ENCODE measurements at places on chromosomes 6 and 20. TPM values are rescaled to one million over a fixed set of nuclear protein-coding genes. Genes with fewer than 3 reads are reported as not detected.
A peak's percentile ranks its signal among the peaks of the same experiment; 100 is the strongest.

Gene LTB
- total RNA-seq: 585 TPM

Gene MPIG6B
- 0.19 TPM for total RNA-seq

Gene HTR1B
- not detected for total RNA-seq

Gene DNMT3B
- total RNA-seq: 3.7 TPM

Gene MYMX
- not detected for total RNA-seq

Gene SMLR1
- not detected for total RNA-seq

Gene FAM209B
- 1.9 TPM for total RNA-seq

DNA sequence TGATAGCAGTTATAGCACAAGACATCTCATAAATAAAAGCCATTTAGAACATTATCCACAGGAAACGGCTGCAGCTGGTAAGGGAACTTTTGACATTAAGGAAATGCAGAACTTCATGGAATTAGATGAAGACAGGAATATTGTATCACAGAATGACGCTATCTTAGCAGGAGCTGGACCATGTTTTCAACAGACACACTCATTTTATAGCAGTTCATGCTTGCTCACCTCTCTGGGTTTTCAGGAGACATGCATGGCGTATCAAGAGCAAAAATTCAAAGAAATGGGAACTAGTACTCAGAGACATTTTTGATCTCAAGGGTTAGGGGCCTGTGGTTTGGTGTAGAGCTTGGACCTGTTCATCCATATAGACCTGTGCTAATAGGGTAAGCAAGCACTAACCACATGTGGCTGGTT, 125.0 kb downstream of the FYN start:
- no peak for DNase-seq
- H3K36me3 ChIP-seq: peaks cover 73% of the 10 kb centered on the region
- H3K27me3 ChIP-seq: no peaks in the 10 kb centered on the region
- H3K27ac ChIP-seq: peak overlapping the region; percentile 74
- no peak overlapping the region for H3K4me3 ChIP-seq

GRCh38 chr20:42118409-42119125, 500.4 kb upstream of the CHD6 start:
- no peak overlapping the region for H3K27ac ChIP-seq
- no peaks in the 10 kb centered on the region for H3K36me3 ChIP-seq
- no peak overlapping the region for H3K4me3 ChIP-seq
- no peak for DNase-seq
- H3K27me3 ChIP-seq: no peaks in the 10 kb centered on the region
- H3K4me1 ChIP-seq: no peaks in the 10 kb centered on the region

DNA sequence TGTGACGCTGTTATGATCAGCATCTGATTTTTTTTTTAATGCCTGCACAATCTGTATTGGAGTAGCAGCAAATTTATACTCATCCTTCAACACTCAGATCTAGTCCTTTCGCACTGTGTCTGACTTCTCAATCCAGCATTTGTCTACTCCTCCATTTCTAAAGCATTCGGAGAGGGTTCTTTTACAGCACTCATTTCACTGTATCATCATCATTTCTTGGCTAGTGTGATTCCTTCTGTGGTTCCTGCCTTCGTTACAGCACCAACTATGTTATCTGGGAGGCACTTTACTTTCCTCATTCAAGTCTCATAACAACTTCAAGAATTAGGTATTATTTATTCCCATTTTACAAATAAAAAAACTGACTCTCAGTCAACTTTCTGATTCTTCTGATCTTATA, 18.0 kb downstream of the NUDT3 start:
- no peaks in the 10 kb centered on the region for H3K27me3 ChIP-seq
- H3K27ac ChIP-seq: no peak overlapping the region
- H3K36me3 ChIP-seq: peaks cover 2% of the 10 kb centered on the region
- no peak overlapping the region for H3K4me3 ChIP-seq
- no peaks in the 10 kb centered on the region for H3K4me1 ChIP-seq

DNA sequence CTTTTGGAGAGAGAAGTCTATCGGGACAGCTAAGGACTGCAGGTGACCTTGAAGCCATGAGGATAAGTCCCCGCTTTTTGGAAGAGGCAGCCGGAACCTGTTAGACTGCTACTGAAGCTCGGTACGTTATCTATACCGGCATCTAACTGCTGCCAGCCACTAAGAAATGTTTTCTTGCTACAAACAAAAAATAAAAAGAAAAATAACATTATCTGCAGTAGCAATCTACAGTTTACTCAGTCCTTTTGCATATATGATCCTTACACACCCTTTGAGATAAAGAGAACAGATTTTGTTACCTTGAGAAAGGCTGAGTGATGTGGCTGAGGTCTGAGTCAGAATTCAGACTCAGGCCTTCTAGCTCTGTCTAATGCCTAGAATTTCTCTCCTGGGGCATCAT, 314.6 kb downstream of the CDH26 start:
- DNase-seq: no peak
- no peaks in the 10 kb centered on the region for H3K27me3 ChIP-seq
- peaks cover 16% of the 10 kb centered on the region for H3K4me1 ChIP-seq

DNA sequence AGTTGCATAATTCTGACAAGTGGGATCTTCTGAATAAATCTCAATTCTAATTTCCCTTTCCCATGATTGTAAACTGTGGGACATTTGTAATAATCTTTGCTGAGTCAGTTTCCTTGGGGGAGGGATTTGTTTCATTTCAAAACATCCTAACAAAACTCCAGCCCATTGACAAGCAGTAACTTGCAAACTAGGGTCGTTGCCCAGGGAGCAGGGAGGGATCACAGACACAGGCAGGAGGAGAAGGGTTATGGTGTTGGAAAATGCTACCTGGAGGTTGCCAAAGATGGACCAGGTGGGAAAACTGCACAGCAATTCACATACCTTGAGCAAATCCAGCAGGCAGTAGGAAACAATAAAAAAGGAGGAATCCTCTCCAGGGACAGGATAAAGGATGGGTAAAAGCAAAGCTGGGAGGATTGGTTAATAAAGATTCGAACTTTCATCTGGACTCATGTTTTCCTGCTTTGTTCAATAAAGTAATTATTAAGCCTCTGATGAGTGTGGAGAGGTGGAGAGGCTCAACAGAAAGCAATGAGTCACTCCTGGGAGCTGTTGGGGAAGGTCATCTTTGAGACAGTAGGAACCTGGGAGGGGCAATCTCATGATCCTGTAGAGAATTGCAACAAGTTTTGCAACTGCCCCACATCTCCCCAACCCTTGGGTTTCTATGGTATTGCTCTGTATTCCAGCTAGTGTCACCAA, 87.3 kb upstream of the AKIRIN2 start:
- H3K4me1 ChIP-seq: no peaks in the 10 kb centered on the region
- peaks cover 14% of the 10 kb centered on the region for H3K27me3 ChIP-seq
- no peak overlapping the region for H3K27ac ChIP-seq
- H3K36me3 ChIP-seq: no peaks in the 10 kb centered on the region

DNA sequence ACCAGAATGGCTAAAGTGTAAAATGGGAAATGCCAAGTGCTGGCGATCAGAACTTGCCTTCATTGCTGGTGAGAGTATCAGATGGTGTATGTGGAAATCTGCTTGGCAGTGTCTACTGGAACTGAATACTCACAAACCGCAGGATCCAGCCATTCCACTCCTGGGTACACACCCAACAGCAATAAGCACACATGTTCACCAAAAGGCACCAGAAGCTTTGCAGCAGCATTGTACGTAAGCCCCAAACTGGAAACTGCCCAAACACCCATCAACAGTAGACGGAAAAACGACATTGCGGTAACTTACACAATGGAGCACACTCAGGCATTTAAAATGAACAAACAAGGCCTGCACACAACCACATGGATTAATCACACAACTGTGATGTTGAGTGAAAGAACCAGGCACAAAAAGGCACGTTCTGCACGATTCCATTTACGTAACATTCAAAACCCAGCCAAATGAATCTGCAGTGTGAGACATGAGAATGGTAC, 37.3 kb upstream of the BPIFA2 start:
- no peak overlapping the region for H3K4me3 ChIP-seq
- no peak for DNase-seq
- H3K27ac ChIP-seq: no peak overlapping the region

DNA sequence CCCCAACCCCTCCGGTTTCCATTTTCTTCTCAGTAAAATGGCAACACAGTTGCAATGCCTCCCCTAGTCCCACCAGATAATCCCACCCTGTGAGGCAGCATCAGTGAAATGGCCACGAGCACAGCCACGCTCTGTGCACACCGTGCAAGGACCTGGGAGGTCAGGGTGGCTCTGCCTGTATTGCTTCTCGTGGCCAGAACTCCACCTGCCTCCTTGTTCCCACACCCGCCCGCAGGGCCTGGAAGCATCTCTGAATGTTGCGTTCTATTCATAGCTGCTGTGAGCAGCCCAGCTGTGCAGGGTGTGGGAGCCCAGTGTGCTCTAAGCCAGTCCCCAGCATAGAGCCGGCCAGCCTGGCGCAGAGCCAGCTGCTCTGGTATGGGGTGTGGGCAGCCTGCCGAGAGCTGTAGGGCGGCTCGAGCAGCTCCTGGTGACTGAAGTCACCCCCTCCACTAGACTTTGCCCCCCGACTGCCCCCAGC, 161.1 kb downstream of the DLL1 start:
- no peak overlapping the region for H3K4me3 ChIP-seq
- no peak for DNase-seq
- H3K27ac ChIP-seq: no peak overlapping the region
- H3K4me1 ChIP-seq: no peaks in the 10 kb centered on the region
- no peaks in the 10 kb centered on the region for H3K27me3 ChIP-seq

DNA sequence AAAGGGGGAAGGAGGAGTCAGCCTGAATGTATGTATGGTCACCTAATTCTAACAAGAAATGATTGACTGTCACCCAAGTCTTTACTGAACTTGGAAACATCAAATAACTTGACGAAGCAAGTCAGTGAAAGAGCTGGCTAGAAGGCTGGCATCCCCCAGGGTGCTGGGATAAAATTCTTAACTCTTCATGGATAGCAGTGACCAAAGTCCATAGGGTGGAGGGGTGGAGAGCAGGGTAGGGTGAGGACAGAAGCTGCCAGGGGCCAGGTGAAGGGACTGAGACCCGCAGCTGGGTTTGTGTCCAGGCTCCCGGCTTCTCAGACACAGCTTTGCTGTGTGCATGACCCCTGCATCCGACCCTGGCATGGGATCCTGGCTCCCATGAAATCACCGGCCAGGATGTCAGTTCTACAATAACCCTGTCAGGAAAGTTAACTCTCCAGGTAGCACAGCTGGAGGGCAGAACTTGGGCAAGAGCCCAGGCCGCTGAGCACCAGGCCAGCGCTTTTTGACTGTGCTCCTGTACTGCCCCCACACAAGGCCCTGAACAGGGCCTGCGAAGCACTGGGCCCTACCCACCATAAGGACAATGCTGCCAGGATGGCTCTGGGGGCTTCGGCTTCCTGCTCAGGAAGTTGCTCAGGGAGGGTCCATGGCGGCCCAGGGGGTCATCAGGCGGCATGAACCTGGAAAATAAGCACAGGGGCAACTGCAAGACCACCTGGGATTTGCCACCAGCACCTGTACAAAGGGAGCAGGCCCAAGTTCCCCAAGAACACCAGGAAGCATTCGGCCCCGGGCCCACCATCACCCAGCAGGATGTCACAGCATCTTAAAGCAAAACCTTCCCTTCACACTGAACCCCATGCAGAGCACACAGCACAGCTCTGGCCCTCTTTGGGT, 32.5 kb downstream of the ZC3H12D start:
- peaks cover 6% of the 10 kb centered on the region for H3K36me3 ChIP-seq
- H3K27ac ChIP-seq: peak overlapping the region; percentile 46
- H3K27me3 ChIP-seq: no peaks in the 10 kb centered on the region
- H3K4me1 ChIP-seq: peaks cover 3% of the 10 kb centered on the region
- H3K4me3 ChIP-seq: no peak overlapping the region

GRCh38 chr20:62141397-62142251, 1.6 kb downstream of the PSMA7 start:
- peaks cover 61% of the 10 kb centered on the region for H3K4me1 ChIP-seq
- peak; percentile 40 for DNase-seq
- H3K36me3 ChIP-seq: peaks cover 44% of the 10 kb centered on the region
- peak overlapping the region; percentile 81 for H3K4me3 ChIP-seq
- H3K27ac ChIP-seq: peak overlapping the region; percentile 92

- no peak for DNase-seq
- no peaks in the 10 kb centered on the region for H3K36me3 ChIP-seq
These were observed 49.9 kb downstream of the IPCEF1 start for GRCh38 chr6:154306696-154307095.

- peaks cover 16% of the 10 kb centered on the region for H3K4me1 ChIP-seq
- H3K4me3 ChIP-seq: no peak overlapping the region
- no peak for DNase-seq
These were observed 17.1 kb downstream of the MRPL14 start for GRCh38 chr6:44110005-44110676.

DNA sequence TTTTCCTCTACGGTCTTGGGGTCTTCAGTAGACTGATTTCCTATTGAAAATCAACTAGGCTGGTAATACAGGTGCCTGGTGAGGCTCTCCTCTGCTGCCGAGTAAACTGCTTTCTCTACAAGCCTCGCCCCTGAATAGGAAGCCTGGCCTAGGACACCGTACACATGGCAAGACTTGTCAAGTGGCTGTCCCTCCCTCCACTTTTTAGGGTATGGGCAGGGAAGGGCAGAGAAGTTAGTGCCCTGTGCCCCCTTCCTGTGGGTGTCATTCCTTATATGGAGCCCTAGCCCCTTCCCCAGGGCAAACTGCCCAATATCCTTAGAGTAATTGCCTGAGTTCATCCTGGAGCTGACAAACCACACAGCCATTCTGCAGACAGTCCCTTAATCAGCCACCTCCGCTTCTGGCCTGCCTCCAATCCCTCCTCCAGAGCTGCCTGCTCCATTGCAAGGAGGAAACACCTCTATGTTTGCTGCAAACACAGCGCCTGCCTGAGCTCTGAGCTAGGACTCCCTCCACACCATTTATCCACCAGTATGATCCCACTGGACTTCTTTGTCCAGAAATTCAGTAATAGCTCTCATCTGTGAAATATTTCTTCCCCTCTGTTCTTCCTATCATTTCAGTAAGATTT, 93.1 kb downstream of the CHD6 start:
- H3K27ac ChIP-seq: no peak overlapping the region
- DNase-seq: no peak
- peaks cover 19% of the 10 kb centered on the region for H3K36me3 ChIP-seq
- no peaks in the 10 kb centered on the region for H3K27me3 ChIP-seq
- peaks cover 15% of the 10 kb centered on the region for H3K4me1 ChIP-seq

DNA sequence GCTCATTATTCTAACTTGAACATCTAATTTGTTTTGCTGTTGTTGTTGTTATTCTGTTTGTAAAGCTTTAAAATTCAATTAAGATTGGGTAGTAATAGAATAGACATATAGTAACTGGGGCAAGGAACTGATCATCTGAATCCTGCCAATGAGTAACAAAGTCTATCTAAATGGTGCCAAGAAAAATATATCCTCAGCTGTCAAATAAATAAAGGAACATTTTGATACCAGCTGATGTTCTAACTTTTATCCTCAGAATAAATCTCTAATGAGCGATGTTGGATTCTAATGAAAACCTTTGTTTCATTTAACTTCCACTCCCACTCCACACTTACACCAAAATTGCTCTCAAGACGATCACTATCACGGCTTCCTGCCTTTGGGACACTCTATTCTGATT, 210.9 kb downstream of the TINAG start:
- H3K27me3 ChIP-seq: no peaks in the 10 kb centered on the region
- no peak overlapping the region for H3K4me3 ChIP-seq
- no peak overlapping the region for H3K27ac ChIP-seq
- no peaks in the 10 kb centered on the region for H3K36me3 ChIP-seq
- H3K4me1 ChIP-seq: no peaks in the 10 kb centered on the region

Data from activated CD4-positive, alpha-beta T cell treated with anti-CD3 and anti-CD28 coated beads, Interleukin-2, amount 10 ng/mL, durations not matched to agents 7 days and 5 days (primary cell).